ENCODE measurements at places on chromosomes 4 and X.

DNA sequence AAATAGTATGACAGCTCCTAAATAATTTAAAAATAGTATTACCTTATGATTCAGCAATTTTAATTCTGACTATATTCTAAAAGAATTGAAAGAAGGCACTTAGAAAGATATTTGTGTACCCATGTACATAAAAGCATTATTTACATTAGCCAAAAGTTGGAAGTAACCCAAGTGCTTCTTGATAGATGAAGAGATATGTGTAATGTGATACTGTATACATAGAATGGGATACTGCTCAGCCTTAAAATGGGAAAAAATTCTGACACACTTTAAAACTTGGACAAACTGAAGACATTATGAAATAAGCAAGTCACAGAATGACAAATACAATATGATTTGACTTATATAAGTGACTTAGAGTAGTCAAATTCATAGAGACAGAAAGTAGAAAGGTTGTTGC is 112.2 kb downstream of the IDS start:
- DNase-seq: no peak

GRCh38 chr4:27000122-27000521 is 139.5 kb downstream of the STIM2 start:
- no peak for DNase-seq

GRCh38 chr4:99832321-99832720 is 15.7 kb downstream of the DAPP1 start:
- no peak for DNase-seq

DNA sequence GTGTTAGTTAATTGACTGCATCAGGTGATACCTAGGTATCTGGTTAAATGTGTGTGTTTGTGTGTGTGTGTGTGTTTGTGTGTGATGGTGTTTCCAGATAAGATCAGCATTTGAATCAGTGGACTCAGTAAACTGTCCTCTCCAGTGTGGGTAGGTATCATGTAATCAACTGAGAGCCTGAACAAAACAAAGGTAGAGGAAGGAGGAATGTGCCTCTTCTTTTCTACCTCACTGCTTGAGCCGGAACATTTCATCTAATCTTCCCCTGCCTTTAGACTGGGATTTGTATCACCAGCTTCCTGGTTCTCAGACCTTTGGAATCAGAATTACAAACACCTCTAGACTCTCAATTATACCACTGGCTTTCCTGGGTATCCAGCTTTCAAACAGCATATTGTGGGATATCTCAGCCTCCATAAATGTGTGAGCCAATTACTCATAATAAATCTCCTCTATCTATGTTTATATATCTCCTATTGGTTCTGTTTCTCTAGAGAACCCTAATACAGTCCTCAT is 120.5 kb downstream of the TBCK start:
- DNase-seq: no peak

DNA sequence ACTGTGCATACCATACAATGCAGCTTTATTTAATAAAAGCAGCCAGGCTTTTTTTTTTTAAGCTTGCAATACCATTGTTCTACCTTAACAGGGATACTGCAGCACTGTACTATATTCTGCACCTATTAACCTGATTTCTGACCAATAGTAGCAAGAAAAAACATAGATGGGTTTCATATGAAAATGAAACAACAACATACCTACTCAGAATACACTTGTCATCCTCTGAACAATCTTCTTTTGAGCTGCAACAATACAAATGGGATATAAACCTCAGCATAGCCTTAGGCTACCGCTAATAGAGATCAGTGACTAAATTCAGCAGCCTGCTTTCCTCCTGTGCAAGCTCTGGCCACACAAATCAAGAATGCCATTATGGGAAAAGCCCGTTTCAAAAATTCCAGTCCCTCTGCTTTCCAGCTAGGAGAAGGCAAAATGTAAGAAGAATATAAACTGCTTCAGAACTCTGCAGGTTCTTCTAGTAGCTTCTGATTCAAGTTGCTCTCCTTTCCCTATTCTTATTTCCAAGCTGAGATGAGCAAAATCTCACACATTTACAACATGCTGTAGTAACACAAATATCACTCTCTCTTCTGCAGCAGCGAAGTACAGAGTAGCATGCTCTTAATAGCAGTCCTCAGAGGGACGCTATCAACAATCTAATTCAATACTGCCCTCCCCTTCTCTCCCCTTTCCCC is 143.4 kb downstream of the KLHL13 start:
- DNase-seq: no peak

DNA sequence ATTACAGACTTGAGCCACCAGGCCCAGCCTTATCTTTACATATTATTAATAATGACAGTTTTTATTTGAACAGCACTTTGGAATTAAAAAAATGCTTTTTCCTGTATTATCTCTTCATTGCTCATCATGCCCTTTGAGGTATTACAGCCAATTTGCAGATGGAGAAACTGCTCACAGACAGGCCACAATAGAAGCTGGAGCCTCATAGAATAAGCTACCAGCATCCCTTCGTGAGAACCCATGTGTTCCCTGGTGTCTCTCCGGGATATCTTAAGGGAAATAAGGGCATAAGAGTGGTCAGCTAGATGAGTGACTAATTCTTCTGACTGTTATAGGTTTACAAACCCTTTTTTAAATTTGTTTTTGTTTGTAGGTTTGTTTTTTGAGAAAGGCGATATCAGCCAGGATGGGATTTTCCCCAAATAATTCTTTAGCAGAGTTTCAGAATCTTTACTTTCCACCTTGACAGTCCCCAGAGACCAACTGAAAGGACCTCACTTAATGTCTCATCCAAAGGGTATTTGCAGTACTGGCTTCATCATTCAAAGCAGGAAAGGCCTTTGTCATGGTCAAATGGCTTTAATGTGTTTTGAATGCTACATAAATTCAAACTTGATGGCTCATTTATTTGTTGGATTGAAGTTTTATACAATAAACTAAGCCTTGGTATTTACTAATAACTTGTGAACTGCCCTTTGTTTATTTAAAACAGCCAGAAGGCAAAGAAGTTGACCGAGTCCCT is 48.0 kb upstream of the SOD3 start:
- DNase-seq: no peak

DNA sequence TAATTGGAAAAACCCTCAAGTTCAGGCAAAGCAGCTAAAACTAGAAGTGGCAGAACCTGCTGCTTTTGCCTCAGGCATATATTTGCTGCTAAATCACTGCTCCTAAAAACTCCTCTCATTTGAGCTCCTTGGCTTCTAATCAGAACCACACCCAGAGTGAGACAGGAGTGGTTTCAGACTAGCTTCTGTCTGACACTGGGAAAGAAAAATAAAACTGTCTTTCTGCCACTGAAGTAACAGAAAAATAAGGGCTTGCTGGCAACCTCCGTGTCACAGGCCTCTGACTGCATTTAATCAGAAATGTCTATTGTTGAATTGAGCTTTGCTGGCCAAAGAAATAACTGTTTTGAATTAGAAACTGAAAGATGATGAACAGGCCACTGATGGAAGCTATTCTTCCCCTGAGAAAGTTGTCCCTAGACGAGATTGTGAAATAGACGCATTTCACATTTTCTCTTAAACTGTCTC is 52.1 kb upstream of the RAP2C start:
- DNase-seq: no peak

DNA sequence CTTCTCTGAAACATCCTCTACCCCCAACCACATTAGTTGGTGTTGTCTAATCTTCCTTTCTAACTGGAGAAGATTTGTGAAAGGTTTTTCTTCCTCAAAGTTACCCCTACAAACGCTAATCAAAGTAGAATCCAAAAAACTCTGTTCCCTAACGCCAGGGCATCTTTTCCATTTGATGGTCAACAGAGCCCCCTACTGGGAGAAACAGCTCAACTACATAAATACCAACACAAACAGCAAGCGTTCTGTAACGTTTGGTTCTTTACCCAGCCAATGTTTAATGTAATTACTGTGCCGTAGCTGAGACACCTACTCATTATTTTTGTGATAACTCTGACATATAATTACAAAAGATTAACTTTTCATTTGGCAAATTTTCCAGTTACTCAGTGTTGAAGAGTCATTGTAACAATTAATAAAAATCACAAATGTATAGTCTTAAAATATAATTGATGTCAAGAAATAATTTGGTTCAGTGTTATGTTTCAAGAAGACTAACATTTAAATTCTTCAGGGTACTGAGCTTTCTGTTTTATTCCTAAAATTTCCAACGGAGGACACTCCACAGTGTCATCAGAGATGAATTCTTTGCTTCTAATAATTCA is 94.9 kb upstream of the TBC1D9 start:
- peak; percentile 57 for DNase-seq

- no peak for DNase-seq
Measured at GRCh38 chrX:31333165-31333831, 261.5 kb upstream of the FTHL17 start.

DNA sequence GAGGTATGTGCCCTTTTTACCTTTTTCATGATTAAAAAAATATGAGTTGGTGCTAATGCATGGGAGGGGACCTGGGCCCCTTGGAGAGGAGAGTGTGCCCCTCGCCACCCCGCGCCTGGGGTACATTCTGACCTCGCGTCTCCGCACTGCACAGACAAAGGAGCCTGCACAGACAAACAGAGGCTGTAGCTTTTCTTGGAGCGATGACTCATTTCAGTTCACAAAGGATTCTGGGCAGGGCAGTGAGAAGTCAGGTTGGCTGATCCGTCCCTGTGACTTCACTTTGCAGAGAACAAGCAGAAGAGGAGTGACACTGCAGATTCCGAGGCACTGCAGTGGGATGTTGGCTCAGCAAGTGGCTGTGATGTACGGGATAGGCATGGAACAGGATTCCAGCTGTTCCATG is 82.9 kb downstream of the STOX2 start:
- peak; percentile 88 for DNase-seq

DNA sequence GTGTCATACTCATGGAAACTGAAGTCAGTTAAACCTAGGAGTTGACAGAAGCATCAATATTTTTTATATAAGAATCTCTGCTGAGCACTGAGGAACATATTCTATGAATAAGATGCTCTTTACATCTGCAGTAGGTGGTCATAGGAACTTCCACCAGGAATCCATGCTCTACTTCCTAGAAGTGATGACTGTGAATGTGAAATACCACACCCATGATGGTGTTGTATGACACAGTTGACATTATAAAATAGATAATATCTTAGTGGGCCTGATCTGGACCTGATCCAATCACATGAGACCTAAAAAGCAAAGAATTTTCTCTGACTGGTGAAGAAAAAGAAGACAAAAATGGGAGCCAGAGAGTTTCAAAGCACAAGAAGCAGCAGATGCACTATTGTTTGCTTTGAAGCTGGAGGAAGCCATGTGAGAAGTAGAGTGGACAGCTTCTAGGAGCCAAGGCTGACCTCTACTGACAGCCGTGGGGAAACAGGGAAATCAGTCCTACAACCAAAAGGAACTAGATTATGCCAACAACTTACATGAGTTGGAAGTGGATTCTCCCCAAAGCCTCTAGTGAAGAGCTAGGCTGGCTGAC is 68.6 kb upstream of the HS3ST1 start:
- peak; percentile 9 for DNase-seq

DNA sequence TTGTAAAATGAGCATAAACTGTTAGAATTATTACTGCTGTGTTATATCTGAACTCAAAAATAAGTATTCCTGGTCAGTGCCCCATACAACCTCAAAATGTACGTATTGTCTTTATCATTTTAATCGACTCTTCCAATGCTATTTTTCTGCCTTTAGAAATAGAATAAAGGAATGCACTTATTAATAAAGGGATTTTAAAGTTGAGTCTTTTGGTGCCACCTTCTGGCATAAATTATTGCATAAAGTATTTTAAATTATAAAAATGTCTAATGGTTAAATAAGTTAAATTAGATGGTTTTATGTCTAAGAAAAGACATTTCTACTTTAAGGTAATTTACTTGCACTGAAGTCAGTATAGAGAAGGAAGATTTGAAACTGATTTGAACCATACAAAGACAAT is 424.0 kb upstream of the NDST4 start:
- peak; percentile 0 for DNase-seq

- DNase-seq: no peak
Measured at GRCh38 chr4:80931631-80932081, 98.9 kb upstream of the BMP3 start.

DNA sequence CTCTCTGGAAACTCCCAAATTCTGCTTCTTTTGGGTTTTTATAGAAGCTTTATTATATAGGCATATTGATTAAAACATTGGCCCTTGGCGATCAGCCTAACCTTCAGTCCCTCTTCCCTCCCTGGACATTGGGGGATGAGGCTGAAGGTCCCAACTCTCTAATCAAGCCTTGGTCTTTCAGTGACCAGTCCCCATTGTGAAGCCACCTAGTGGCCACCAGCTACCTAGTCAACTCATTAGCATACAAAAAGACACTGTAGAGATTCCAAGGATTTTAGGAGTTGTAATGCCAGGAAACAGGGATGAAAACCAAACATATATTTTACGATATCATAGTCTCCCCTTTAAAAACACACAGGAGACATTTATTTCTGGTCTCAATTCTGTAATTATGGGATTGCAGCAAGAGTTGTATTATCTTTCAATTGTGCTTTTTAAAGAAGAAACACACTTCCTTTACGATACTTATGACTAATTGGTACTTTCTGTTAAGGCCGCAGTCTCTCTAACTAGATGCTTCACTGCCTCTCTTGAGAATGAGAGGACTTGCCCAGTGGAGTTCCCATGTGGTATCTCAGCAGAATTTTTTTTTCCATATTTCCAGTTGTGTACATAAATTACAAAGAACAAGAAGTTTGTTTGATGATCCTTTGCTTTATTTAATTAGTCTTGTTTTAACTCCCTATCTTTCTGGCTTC is 58.2 kb downstream of the WDR17 start:
- DNase-seq: peak; percentile 57

- DNase-seq: no peak
Measured at GRCh38 chr4:38606587-38606905, 57.5 kb upstream of the KLF3 start.

- no peak for DNase-seq
Measured at GRCh38 chr4:122733787-122734120, 1.2 kb downstream of the BBS12 start.

DNA sequence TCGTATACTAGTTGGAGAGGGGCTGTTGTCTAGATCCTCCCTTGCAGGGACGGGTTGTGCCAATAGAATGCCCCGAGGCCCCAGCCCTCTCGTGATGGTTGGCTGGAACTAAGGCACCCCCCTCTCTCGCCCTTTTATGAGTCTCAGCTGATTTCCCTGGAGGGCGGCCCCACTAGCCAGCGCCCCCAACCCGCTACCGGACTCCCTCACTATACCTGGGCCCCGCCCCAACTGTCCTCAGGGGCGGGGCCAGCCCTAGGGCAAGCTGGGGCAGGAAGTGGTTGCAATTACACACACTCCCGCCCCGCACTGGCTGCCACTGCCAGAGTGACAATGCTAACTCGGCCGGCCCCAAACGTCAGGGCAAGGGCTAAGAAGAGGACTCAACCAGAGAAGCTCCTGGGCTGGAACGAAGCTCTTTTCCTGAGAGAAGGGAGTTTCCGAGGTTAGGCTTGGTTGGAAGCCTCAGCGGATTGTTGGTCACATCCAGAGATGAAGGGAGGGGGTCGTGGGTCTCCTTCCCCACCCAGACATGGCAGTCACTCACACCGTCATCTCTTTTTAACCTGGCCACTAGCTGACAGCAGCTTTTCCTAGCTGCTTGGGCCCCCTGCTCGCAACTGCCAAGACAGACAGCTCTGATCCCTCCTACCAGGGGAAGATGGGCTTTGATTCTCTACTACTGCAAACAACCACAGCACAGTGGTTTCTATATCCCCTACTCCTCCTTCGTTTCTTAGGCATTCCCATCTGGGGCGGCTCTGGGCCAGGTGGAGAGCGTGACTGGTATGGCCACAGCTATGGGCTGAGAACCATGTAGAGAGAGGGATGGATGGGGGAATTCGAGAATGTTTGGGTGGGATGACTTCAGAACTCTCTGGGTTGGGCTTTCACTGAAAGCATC is 21.0 kb upstream of the BCORL1 start:
- DNase-seq: peak; percentile 63
